ENCODE measurements at places on chromosomes 13 and 19.

DNA sequence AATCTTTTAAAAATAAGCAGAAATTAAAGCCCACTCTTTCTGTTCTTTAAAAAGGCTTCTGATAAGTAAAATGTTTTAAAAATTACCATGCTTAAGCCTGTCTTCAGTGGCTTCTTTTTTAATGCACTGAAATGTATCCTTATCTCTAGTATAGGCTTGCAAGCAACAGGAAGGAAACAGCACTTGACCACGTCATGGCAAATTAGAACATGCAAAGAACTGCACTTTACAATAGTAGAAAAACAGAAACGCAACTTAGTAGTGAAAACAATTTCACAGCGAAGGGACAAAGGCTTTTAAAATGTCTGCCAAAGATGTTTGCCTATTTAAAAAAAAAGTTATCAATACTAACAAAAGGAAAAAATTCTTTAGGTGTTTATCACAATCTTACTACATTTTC lies 36.3 kb downstream of the ELF1 start:
- peak; percentile 61 for DNase-seq
- H3K27ac ChIP-seq: peak overlapping the region; percentile 100
- peaks cover 62% of the 10 kb centered on the region for H3K4me1 ChIP-seq

GRCh38 chr13:44842158-44842557 lies 147.1 kb downstream of the NUFIP1 start:
- H3K36me3 ChIP-seq: no peaks in the 10 kb centered on the region
- H3K27ac ChIP-seq: no peak overlapping the region
- peaks cover 21% of the 10 kb centered on the region for H3K4me1 ChIP-seq
- DNase-seq: no peak

- H3K27ac ChIP-seq: no peak overlapping the region
- DNase-seq: no peak
- H3K36me3 ChIP-seq: peaks cover 2% of the 10 kb centered on the region
- H3K4me3 ChIP-seq: no peak overlapping the region
Measured at GRCh38 chr13:20064128-20064527, 96.7 kb downstream of the GJA3 start.

DNA sequence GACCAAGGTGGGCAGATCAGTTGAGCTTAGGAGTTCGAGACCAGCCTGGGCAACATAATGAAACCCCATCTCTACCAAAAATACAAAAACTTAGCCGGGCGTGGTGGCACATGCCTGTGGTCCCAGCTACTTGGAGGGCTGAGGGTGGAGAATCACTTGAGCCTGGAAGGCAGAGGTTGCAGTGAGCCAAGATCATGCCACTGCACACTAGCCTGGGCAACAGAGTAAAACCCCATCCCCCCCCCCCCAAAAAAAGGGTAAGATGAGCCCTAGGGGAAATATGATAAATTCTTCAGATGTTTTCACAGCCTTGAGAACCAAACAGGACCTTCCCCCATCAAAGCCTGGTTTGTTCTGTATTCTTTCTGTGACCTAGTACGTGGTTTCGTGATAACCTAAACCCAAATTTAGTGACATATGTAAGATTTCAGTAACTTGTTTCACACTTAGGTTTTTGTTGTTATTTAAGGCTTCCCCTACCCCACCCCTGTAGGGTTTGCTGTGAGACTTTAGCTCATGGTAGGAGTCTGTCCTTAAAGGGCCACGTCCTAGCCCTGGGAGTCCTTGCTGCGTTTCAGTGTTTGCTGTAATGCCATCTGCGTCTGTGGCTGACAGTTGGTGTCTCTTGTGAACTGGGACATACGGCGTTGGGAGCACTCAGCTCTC lies 49.6 kb downstream of the MYO9B start:
- H3K4me3 ChIP-seq: peak overlapping the region; percentile 92
- no peaks in the 10 kb centered on the region for H3K27me3 ChIP-seq
- peak overlapping the region; percentile 98 for H3K27ac ChIP-seq

DNA sequence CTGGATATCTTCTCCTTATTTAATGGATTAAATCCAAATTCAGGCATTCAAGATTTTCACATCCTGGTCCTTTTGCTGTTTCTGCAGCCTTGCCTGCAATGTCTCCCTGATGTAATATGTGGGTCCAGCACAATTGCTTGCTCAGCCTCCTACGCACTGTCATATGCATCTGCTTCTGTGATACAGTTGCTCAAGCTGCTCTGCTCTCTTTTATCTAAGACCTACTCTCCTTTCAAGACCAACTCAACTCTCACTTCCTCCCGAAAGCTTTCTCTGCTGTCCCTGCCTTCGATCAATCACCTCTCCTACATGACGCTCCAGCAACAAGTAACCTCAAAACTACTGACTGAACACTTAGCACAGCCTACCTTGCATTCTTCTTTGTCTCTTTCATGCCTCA lies 138.2 kb downstream of the DCLK1 start:
- no peaks in the 10 kb centered on the region for H3K36me3 ChIP-seq
- H3K27me3 ChIP-seq: no peaks in the 10 kb centered on the region
- no peak for DNase-seq
- no peak overlapping the region for H3K27ac ChIP-seq
- no peak overlapping the region for H3K4me3 ChIP-seq

DNA sequence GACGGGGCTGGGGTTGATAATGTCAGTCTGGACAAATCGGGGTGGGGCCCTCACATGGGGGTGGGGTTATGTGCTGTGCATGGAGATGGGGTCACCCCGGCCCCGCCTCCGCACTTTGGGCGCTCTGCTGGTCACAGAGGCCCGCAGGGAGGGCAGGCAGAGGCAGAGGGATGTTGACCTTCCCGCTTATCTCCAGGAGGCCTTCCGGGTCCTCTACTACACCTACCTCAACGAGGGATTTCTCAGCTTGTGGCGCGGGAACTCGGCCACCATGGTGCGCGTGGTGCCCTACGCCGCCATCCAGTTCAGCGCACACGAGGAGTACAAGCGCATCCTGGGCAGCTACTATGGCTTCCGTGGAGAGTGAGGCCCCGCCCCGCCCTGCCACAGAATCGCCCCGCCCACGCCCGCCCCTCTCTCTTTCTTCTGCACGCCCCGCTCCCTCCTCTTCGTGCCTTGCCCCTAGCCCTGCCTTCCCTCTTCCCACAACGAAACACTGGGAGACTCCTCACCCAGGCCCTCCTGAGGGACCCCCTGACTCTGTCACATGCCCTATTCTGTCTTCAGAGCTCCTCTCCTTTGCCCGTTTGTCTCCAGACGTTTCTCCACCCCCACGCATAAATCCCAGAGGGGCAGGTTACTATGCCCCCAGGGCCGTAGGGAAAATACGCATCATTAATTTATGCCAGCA lies 32.8 kb downstream of the TMEM161A start:
- H3K4me1 ChIP-seq: no peaks in the 10 kb centered on the region
- H3K27ac ChIP-seq: no peak overlapping the region
- no peak overlapping the region for H3K4me3 ChIP-seq
- peak; percentile 4 for DNase-seq
- no peaks in the 10 kb centered on the region for H3K36me3 ChIP-seq

Data from activated T-cell treated with anti-CD3 and anti-CD28 coated beads, Interleukin-2, amount 50 U/mL, for 72 hours (primary cell).